ENCODE measurements at places on chromosomes 5 and 9. TPM values are rescaled to one million over a fixed set of nuclear protein-coding genes. Genes with fewer than 3 reads are reported as not detected.

- no peaks in the 10 kb centered on the region for H3K36me3 ChIP-seq
- DNase-seq = no peak
- no peak overlapping the region for H3K4me3 ChIP-seq
Observed at GRCh38 chr5:167708449-167708848, 583.0 kb upstream of the WWC1 start.

CDH9 gene
- not detected for total RNA-seq

DNA sequence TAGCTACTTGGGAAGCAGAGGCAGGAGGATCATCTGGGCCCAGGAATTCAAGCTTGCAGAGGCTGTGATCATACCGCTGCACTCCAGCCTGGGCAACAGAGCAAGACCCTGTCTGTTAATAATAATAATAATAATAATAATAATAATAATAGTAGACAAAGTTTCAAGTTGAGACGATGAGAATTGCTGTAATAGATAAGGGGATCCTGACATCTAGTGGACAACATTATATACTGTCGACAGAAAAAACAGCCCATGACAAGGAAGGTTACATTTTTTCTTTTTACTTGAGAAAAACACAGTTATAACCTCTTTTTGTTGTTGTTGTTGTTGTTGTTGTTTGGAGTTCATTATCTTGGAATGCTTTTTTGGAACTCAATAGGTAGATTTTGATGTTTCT is 35.3 kb downstream of the NDFIP1 start:
- no peak overlapping the region for H3K4me3 ChIP-seq
- peaks cover 73% of the 10 kb centered on the region for H3K36me3 ChIP-seq
- H3K27ac ChIP-seq = peak overlapping the region; percentile 7
- no peaks in the 10 kb centered on the region for H3K4me1 ChIP-seq
- DNase-seq = peak; percentile 71

DNA sequence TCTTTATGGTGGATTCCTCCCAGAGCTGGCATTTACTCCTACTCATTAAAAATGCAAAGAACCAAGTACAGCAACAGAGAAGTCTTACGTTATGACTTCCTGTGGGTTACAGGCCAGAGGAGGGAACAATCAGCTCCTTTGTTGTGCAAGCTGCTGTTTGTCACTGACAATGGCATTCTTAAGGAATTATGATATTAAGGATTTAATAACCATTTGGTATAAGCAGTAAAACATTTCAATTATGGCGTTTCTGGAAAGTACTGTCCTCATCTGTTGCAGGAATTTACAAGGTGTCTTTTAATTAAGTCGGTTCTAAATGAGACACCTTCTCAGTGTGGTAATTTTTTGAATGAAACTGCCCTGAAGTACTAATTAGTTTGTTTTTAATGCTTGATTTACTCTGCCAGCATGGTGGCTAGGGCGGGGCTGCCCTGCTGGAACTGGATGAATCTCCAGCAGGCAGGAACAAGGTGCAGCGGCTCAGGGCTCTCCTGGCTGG is 49.1 kb upstream of the VDAC1 start:
- peaks cover 27% of the 10 kb centered on the region for H3K4me1 ChIP-seq
- no peak overlapping the region for H3K4me3 ChIP-seq
- H3K27ac ChIP-seq = peak overlapping the region; percentile 44
- H3K27me3 ChIP-seq = no peaks in the 10 kb centered on the region

- H3K27ac ChIP-seq = no peak overlapping the region
- no peaks in the 10 kb centered on the region for H3K27me3 ChIP-seq
- no peaks in the 10 kb centered on the region for H3K36me3 ChIP-seq
- no peaks in the 10 kb centered on the region for H3K4me1 ChIP-seq
- no peak overlapping the region for H3K4me3 ChIP-seq
Observed at GRCh38 chr5:54415147-54415546, 40.4 kb upstream of the HSPB3 start.

DNA sequence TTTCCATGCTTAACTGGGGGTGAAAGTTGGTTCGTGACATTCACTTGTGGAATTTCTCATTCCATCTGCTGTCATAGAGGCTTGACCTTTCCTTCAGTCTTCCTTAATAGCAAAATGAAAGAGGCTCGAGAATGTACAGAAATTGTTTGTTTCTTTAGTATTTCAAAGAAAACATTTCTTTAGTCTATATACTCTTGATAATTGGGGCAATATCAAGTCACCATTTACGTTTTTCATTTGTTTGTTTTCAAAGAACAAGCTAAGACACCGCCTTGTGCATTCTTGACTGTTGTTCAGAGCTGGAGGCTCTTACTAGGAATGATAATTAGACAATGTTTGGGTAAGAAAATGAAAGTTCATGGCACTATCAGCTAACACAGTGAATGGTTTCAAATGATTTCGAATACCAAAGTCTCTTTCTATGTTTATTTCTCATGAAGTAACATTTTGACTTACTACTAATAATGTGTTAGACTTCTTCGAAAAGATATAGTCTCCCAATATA is 835.4 kb downstream of the SEMA5A start:
- no peaks in the 10 kb centered on the region for H3K4me1 ChIP-seq
- no peak for DNase-seq
- H3K27me3 ChIP-seq = no peaks in the 10 kb centered on the region
- H3K36me3 ChIP-seq = no peaks in the 10 kb centered on the region
- no peak overlapping the region for H3K27ac ChIP-seq

- no peaks in the 10 kb centered on the region for H3K36me3 ChIP-seq
- no peak overlapping the region for H3K27ac ChIP-seq
- H3K27me3 ChIP-seq = no peaks in the 10 kb centered on the region
- no peaks in the 10 kb centered on the region for H3K4me1 ChIP-seq
Observed at GRCh38 chr5:111635151-111635902, 121.7 kb downstream of the NREP start.

SPOCK1 gene
- total RNA-seq = not detected

- no peak overlapping the region for H3K27ac ChIP-seq
- peaks cover 2% of the 10 kb centered on the region for H3K4me1 ChIP-seq
- no peaks in the 10 kb centered on the region for H3K27me3 ChIP-seq
Observed at GRCh38 chr5:143054480-143054941, 284.3 kb downstream of the ARHGAP26 start.

Data from T-cell (primary cell).